ENCODE measurements at places on chromosomes 3 and 15.

DNA sequence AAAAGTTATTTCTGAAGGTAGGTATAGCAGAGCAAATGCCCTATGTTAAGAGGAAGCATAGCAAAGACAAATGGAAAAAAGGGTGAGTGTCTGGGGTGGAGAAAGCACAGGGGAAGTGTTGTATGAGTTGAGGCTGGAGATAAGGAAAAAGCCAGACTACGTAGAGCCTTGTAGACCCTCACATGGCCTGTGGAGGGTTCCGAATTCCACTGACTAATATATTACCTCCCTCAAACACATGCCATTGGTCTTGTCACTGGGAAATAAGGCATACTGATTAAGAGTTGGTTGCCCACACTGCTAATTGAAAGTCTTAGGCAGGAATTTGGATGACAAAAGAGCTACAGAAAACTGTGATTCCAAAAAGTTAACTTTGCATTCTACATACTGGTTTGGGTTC lies 65.2 kb downstream of the TRAT1 start:
- DNase-seq = no peak

DNA sequence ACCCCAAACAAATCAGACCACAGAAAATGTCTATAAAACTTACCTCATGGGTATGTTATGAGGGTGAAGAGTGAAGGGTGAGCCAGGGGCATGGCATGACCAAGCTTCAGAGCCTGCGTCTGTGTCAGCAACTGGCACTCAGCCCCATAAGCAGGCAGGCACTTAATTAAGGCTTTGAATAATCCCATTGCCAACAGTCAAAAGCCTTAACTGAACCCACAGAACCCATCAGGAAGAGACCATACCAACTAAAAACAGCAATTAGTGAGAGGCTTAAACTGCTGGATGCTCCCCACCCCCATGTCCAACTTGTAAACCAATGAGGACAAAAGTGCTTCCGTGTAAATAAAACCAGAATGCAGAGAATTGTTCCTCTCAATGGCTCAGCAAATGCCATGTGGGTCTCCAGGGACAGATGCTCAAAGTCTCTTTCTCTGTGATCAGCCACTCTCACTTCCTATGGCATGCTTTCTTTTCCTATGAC lies 126.0 kb downstream of the MYLK start:
- DNase-seq = no peak

DNA sequence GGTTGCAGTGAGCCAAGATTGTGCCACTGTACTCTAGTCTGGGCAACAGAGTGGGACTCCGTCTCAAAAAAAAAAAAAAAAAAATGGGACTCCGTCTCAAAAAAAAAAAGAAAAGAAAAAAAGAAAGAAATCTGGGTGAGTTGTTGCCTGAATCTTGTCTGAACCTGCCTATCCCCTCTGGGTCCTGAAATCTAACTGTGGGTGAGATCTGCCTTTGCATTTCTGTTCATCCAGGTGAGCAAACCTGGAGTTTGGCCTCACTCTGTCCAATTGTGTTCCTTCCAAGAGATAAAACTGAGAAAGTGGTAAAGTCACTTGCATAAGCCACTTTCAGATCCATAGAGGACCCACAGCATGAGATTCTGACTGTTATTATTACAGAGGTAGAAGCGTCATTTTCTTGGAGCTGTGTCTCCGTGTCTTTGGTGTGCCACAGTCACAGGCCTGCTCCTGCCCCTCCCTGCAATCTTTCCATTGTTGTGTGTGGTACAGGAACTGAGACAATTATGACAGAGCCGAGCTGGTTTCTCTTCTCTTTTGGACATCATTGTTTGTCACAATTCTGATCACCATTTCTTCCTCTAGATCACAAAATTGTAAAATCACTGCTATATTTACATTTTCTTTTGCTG lies 235.9 kb downstream of the LPP start:
- no peak for DNase-seq

DNA sequence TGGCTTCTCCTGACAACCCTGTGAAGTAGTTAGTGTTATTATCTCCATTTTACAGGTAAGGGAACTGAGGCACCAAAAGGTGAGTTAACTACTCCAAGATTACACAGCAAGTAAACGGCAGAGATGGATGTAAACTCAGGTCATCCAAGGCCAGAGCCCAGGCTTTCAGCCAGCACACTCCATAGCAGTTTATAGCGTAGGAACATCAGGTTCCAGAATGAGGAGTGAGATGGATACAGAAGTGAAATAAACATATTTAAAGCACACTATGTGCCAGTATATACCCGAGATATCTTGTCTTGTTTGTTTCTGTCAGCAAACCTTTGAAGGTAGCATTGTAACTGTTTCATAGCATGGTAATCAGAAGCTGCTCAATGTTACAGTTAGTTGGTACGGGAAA lies 279.0 kb downstream of the OXSM start:
- DNase-seq = no peak

DNA sequence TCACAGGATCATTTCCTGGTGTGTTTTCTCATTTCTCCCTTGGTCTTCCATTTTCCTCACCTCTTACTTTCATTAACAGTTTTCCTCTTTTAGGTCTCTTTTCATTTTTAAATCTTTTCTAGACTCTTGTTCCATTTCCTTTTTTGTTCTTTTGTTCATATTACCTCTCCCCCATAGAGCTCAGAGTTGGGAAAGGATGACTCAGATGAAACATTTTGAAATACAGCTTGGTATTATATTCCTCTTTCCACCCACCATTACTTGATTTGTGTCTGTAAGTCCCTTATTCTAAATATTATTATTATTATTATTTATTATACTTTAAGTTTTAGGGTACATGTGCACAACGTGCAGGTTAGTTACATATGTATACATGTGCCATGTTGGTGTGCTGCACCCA lies 153.1 kb downstream of the VGLL3 start:
- no peak for DNase-seq

Measured in brain microvascular endothelial cell (primary cell).